GM23338 (cell line): ENCODE measurements at places on chromosomes 2 and 18.

GRCh38 chr2:198042189-198042588 lies 237.8 kb downstream of the PLCL1 start:
- H3K4me1 ChIP-seq: peaks cover 13% of the 10 kb centered on the region
- no peak overlapping the region for H3K27ac ChIP-seq
- no peaks in the 10 kb centered on the region for H3K36me3 ChIP-seq
- DNase-seq: no peak
- no peaks in the 10 kb centered on the region for H3K27me3 ChIP-seq

DNA sequence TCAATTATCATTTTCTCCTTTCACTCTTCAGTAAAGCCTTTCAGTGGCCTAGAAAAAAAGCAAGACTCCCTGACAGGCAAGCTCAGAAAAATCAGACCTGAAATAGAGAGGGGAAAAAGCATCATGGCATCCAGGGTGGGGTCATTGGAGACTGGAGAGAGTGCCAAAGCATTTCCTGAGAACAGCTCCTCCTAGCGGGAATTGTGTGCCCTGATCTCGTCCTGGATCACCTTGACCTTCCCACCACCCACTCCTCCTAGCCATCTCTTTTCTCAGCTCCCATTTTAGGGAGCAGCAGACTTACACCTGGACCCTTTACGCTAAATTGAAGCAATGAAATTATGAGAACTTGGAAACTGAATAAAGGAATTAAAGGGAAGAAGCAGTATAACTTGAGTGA lies 176.6 kb downstream of the VWC2L start:
- no peaks in the 10 kb centered on the region for H3K4me1 ChIP-seq
- peak; percentile 82 for DNase-seq
- H3K4me3 ChIP-seq: no peak overlapping the region
- H3K36me3 ChIP-seq: no peaks in the 10 kb centered on the region

DNA sequence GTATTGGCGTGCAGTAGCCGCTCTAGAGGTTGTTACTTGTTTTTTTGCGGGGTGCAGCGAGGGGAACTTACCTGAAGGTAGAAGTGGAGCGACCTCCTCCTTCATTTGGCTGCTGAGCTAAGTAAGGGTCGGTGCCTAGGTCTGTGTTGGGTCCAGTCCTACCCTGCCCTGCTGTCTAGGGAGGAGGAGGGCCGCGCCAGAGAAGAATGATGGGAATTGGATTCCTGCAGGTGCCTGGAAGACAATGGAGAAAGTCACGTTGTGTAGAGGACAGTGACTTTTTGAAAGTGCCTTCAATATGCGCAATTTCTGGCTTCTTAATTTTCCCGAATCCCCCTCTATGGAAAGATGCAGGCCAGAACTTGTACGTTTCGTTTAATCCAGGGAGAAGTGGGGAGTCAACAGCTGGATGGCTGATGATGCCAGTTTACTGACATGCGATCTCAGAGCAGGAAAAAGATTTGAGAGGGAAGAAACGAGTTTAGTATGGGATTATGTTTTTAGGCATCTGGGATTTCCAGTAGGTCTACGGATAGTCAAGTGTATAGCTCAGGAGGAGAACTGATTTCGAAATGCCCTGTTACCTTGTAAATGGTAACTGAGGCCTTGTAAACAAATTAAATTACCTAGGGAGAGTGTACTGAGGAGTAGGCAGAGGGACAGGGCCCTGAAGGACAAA lies 653 bp downstream of the MRPS9 start:
- no peaks in the 10 kb centered on the region for H3K27me3 ChIP-seq
- H3K27ac ChIP-seq: peak overlapping the region; percentile 98

DNA sequence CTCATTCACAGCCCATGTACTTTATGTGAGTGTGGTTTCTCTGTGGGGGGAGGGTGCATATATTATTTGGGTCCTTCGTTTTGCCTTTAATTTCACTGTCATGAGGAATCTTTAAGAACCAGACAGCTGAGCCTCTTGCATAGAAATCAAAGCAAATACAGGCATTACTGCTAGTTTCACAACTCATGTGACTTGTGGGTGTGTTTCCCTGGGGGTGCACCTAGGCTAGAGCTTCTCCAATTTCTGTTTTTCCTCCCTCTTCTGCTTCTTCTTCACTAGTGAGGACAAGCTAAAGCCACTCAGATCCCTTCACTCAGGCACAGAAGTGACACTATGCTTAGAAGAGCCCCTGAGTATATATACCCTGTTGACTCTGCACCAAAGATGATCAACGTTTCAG lies 131.4 kb downstream of the ACOXL start:
- H3K4me1 ChIP-seq: peaks cover 29% of the 10 kb centered on the region
- H3K4me3 ChIP-seq: no peak overlapping the region
- DNase-seq: no peak
- no peaks in the 10 kb centered on the region for H3K27me3 ChIP-seq
- H3K27ac ChIP-seq: no peak overlapping the region

DNA sequence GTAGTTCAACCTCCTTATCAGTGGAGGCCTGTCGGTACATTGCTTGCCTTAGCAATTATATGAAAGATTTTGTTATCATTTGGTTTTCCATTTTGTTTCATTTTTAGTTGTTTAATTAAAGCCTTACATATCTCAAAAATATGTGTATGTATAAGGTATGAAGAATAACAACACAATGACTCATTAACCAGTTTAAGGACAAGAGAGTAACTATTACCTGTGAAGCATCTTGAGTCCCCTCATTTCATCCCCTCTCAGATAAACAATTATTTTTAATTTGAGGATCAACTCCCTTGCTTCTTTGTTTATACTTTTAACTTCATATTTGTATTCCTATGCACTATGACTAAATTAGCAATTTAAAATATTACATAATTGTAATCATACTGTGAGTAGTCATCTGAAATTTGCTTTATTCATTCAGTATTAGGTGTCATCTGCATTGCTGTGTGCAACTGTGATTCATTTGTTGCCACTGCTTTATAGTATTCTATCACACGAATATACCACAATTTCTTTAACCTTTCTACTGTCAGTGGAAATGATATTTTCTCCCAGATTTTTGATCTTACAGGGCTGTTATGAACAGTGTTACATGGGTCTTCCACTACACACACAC lies 126.4 kb downstream of the RNF152 start:
- H3K27ac ChIP-seq: no peak overlapping the region
- no peaks in the 10 kb centered on the region for H3K36me3 ChIP-seq
- no peak overlapping the region for H3K4me3 ChIP-seq
- H3K4me1 ChIP-seq: peaks cover 8% of the 10 kb centered on the region; the same call in 1 of the 2 replicates

- no peak overlapping the region for H3K4me3 ChIP-seq
- DNase-seq: no peak
- H3K27ac ChIP-seq: no peak overlapping the region
- H3K36me3 ChIP-seq: no peaks in the 10 kb centered on the region
- H3K4me1 ChIP-seq: no peaks in the 10 kb centered on the region
These were observed 10.6 kb downstream of the DAW1 start for GRCh38 chr2:227881866-227882517.

- no peak overlapping the region for H3K27ac ChIP-seq
- no peak overlapping the region for H3K4me3 ChIP-seq
- H3K36me3 ChIP-seq: no peaks in the 10 kb centered on the region
These were observed 247.8 kb downstream of the TDRD15 start for GRCh38 chr2:21371499-21372003.

- no peaks in the 10 kb centered on the region for H3K27me3 ChIP-seq
- H3K27ac ChIP-seq: no peak overlapping the region
- no peak overlapping the region for H3K4me3 ChIP-seq
- DNase-seq: no peak
- H3K4me1 ChIP-seq: peaks cover 5% of the 10 kb centered on the region
- H3K36me3 ChIP-seq: no peaks in the 10 kb centered on the region
These were observed 111.2 kb downstream of the KLF7 start for GRCh38 chr2:207054521-207054920.

DNA sequence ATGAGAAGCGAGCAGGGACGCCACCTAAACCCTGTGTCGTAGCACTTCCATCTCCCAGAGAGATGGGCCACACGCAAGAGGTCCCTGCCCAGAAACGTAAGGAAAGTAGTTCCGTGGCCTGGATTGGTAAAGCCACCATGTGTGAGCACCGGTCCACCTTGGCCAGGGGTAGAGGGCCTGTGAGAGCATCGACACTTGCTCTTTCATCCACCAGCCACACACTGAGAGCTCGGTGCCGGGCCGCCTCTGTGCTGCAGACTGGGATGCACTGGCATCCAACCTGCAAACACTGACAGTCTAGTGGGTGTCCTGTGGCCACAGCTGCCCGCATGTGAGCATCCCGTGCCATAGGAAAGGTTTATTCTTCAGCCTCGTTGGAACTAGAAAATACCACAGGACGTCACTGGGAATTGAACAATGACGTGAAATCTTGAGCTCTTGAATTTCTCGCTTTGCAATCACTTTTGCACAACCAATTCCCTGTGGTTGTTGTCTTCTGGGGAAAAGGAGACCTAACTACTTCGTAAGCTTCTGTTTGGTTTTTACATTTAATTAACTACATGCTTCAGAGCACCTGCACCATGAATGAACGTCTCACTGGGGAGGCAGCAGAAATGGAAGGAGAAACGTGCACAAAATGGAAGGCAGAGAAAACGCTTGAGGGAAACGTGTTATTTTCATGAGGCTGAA lies 212.0 kb upstream of the RAB6C start:
- no peak overlapping the region for H3K27ac ChIP-seq
- H3K4me3 ChIP-seq: no peak overlapping the region
- no peaks in the 10 kb centered on the region for H3K4me1 ChIP-seq
- DNase-seq: no peak

DNA sequence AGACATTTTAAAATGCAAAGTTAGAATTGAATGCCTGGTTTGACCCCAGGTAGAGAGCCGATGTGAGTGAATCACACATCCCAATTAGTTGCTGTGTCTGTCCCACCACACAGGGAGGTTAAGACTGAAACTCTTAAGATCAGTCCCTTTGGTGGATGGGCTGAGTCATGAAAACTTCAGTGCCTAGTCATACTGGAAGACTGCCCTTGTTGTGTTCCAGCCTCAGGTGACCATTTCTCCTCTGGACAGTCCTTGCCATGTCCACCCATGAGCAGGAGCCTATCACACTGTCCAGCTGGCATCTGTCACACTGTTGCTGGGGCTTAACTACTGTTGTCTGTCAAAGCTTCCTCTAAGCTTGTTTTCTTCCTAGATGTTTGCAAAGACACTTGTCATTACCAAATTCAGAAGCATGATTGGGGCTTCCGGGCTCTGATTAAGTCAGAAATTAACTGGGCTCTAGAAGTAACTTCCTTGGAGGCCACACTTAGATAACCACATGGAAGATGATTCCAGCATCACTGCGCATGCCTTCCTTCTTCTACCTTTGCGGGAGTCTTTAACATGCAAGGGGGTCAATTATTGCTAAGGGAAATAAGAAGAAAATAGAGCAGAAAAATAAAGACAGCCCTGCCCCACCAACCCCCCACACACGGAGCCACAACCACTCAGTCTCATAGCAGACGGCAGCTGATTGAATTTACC lies 21.3 kb downstream of the CYRIA start:
- peaks cover 6% of the 10 kb centered on the region for H3K4me1 ChIP-seq
- DNase-seq: no peak
- no peak overlapping the region for H3K4me3 ChIP-seq
- H3K27ac ChIP-seq: no peak overlapping the region

- H3K4me3 ChIP-seq: no peak overlapping the region
- no peak overlapping the region for H3K27ac ChIP-seq
- no peaks in the 10 kb centered on the region for H3K27me3 ChIP-seq
These were observed 189.3 kb downstream of the CLIP4 start for GRCh38 chr2:29304399-29305060.

GRCh38 chr2:138217975-138218374 lies 253.7 kb downstream of the HNMT start:
- DNase-seq: no peak
- no peaks in the 10 kb centered on the region for H3K27me3 ChIP-seq
- peak overlapping the region; percentile 35; the same call in 1 of the 2 replicates for H3K27ac ChIP-seq
- no peak overlapping the region for H3K4me3 ChIP-seq
- no peaks in the 10 kb centered on the region for H3K36me3 ChIP-seq

GRCh38 chr2:158255257-158255656 lies 153.6 kb downstream of the UPP2 start:
- no peak for DNase-seq
- no peak overlapping the region for H3K27ac ChIP-seq
- no peaks in the 10 kb centered on the region for H3K27me3 ChIP-seq
- no peaks in the 10 kb centered on the region; the same call in 1 of the 2 replicates for H3K4me1 ChIP-seq
- H3K4me3 ChIP-seq: no peak overlapping the region

GRCh38 chr2:26401739-26402541 lies at the start of gene DRC1:
Gene DRC1 (plus strand): TSS chr2:26401920. CDS start chr2:26401990, 70 bp downstream.
- peak within 1 kb of the TSS; percentile 66 for H3K4me3 ChIP-seq
- no peaks in the 10 kb centered on the region for H3K36me3 ChIP-seq
- no peaks in the 10 kb centered on the region for H3K27me3 ChIP-seq
- H3K4me1 ChIP-seq: peaks cover 10% of the 10 kb centered on the region; the same call in 1 of the 2 replicates

- no peak overlapping the region for H3K27ac ChIP-seq
- no peak for DNase-seq
- no peaks in the 10 kb centered on the region for H3K36me3 ChIP-seq
These were observed 108.8 kb downstream of the STPG4 start for GRCh38 chr2:47046271-47046670.

DNA sequence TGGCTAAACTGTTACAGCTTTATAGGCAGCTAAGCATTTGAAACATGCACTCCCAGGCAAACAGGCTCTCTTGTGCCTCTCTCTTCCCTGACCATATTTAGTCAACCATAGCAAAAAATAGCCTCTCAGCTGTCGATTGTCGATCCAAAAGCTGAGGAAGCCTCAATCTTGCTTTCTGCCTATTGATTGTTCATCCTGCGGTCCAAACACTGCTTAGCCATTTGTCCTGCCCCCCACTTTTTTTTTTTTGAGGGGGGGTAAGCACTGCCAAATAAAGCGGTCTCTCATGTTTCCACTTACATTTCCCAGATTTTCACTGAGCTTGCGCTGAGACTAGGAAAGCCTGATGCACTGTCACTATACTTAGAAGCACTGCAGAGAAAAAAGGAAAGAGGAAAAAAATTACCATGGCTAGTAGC lies 90.8 kb downstream of the MIB1 start:
- peak; percentile 19 for DNase-seq
- H3K27me3 ChIP-seq: no peaks in the 10 kb centered on the region
- no peak overlapping the region for H3K4me3 ChIP-seq
- no peaks in the 10 kb centered on the region for H3K36me3 ChIP-seq

GRCh38 chr2:101720732-101721131 lies 23.2 kb downstream of the MAP4K4 start:
- no peak for DNase-seq
- H3K4me1 ChIP-seq: peaks cover 38% of the 10 kb centered on the region
- no peaks in the 10 kb centered on the region for H3K36me3 ChIP-seq

DNA sequence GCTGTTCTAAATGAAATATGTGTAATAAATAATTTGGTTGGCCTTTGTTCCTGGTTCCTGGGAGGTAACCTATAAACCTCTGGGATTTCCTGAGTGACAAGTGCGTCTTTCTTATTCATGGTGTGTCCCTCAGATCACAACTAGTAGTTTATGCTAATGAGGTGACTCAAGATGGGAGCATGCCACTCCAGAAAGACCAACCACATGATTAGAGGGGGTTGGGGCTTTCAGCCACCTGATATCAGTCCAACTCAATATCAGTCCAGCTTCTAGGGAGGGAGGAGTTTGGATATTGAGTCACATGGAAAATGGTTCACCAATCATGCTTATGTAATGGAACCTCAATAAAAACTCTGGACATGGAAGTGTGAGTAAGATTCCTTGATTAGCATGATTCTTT lies 96.6 kb downstream of the QPCT start:
- H3K36me3 ChIP-seq: peaks cover 6% of the 10 kb centered on the region; the same call in 1 of the 2 replicates
- no peak overlapping the region for H3K4me3 ChIP-seq
- no peaks in the 10 kb centered on the region for H3K4me1 ChIP-seq
- DNase-seq: no peak
- H3K27ac ChIP-seq: no peak overlapping the region

- no peaks in the 10 kb centered on the region for H3K27me3 ChIP-seq
- no peak overlapping the region for H3K4me3 ChIP-seq
- no peak overlapping the region for H3K27ac ChIP-seq
- no peak for DNase-seq
These were observed 129.6 kb upstream of the CNGA3 start for GRCh38 chr2:98216616-98217015.
